ENCODE measurements at places on chromosomes 13 and 19.

GRCh38 chr19:14089412-14089661, 1.2 kb downstream of the SAMD1 start:
- DNase-seq: no peak

GRCh38 chr13:102293723-102294122, 108.1 kb downstream of the FGF14 start:
- no peak for DNase-seq

- DNase-seq: no peak
Observed at GRCh38 chr19:535017-535835, 3.7 kb downstream of the CDC34 start.

DNA sequence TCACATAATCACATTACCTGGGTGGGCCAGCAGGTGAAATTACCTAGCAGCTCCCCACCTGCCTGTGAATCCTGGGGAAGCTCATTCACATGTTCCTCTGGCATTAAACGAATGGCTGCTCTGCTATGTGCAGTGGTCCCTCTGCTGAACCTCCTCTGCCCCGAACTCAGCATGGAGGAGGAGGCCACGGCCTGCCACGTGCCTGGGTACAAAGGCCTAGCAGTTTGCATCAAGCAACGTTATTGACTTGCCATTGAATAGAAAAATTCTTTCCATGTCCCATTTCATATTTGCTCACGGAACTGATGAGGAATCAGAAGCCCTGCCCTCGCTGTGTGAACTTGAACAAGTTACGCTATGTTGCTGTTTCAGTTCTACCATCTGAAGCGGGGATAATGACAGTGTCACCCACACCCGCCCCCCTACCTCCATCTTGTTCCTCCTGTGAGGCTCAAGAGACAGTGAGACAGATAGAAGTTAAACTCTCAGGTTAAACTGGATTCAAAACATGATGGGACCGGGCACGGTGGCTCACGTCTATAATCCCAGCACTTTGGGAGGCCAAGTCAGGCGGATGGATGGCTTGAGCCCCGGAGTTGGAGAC, 25.3 kb downstream of the SLC7A1 start:
- no peak for DNase-seq

DNA sequence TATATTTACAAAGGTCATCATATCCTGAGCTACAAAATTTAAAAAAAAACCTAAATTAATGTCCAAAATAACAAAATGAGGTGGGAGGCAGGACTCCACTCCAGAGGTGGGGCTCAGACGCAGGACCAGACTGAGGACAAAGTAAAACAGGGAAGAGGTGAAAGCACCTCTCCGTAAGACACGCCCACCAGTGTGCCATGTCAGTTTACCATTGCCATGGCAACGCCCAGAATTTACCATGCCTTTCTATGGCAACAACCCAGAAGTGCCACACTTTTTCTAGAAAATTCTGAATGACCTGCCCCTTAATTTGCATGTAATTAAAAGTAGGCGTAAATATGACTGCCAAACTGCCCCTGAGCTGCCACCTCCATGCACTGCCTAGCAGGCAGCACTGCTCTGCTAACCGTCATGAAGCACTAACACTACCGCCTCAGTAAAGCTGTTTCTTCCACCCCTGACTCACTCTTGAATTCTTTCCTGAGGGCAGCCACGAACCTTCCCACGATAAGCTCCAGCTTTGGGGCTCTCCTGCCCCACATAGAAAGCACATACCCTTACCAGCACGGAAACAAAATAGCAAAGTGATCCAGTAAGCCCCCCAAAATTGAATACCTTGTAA, 22.3 kb upstream of the PDCD5 start:
- no peak for DNase-seq

GRCh38 chr13:22594041-22594440, 586.7 kb upstream of the SGCG start:
- DNase-seq: no peak

DNA sequence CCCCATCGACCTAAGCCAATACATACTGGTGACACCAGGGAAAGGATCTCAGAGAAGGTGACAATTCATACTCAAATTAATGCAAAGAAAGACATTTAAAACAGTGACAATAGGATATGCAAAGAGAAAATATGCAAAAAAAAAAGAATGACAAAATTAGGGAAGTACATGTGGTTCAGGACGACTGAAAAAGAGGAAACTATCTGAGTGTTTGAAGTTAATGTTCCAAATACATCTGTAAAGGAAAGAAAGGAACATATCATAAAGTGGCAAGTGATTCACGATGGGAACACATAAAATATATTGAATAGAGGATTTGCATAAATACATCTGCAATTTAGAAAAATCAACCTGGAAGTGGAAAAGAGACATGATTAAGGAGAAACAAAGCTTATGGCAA, 441.4 kb downstream of the SLITRK5 start:
- no peak for DNase-seq

DNA sequence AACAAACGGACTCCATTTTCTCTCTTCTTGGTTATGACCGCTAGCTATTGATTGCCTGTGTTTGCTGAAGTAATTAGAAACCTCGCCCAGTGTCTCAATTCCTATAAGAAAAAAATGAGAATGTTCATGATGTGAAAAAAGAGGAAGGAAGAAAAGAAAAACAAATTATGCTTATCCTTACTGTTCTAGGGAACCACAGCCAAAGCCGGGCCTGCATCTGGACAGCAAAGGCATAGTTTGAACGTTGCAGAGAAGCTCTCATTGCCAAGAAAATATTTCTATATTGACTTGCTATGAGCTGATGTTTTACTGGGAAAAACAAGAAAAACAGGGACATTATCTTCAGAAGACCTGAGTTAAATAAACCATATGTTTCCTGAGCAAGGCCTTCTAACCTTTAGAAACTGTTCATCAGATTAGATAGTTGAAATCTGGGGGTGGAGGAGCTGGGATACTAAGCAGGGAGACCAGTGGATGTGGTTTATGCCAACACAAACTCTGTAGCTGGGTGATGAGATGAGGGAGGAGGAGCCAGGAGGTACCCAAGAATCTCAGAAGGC, 55.0 kb downstream of the EFNB2 start:
- no peak for DNase-seq

DNA sequence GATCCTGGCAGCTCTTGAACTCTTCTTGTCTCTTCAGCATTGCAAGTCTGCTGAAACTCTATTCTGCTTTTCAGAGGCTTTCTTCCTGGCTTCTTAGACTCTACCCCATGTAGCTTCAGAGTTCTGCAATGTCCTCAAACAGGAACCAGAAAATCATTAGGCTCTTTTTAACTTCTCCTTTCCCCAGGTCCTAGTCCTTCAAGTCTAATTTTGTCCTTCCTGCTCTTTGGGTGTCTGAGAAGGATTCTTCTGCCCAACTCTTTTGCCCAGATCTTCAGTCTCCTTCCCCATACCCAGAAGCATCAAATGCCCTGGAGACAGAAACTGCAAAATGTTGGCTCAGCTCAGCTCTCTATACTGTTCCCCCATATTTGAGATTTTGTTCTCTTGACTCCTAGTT, 50.0 kb upstream of the CALM3 start:
- DNase-seq: no peak

DNA sequence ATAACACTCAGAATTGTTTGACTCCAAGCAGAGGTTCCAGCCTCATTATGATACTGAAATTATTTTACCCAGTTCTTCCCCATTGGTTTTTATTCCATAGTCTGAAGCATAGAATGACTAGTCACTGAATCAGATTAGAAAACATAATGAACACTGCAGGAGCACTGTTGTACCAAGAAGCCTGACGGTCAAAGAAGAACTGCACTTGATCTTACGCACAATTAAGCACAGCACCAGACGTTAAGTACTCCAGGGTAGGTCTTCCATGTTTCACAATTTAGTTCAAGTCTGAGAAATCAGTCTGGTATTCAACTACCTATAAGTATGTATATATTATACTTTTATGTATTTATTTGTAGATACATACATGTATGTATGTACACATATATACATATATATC, 973.5 kb upstream of the SPRY2 start:
- DNase-seq: no peak

DNA sequence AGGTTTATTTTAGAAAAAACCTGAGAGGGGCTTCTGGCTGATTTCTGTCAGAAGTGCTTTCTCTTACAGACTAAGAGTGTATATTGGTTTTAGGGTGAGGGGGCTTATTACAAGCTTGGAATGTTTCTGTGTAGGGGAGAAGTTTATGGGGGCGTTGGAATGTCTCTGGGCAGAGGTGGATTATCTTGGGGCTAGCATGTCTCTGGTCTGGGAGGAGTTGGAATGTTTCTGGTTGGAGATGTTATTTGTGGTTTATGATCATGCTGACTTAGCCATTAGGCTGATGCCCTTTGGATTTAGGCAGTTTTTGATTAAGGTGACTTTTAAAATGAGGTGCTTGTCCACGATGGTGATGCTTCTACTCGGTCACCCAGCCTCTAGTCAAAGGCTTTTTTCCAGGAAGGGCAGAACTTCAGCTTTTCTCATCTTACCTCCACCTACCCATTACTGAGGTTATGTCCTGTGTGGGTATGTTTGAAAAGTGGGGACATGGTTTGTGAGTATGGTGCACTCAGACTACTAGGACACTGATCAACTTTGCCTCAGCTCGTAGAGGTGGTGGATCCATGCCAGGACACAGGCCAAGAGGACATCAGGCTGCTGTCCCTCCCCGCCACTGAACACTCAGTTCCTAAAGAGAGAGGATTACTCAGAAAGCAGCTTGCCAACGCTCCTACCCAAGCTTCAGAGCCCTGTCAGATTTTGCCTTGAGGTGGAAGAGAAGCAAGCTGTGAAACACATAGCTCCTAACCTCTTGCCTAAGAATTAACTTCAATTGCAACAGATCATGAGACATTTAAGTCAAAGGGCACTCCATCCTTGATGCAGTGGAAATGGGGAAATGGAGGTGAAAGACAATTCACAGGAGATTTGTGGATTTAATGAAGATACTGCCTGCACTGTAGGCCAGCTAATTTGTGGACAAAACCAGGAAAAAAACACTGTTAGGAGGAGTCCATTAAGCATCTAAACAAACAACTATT, 63.6 kb downstream of the ZNF44 start:
- no peak for DNase-seq

DNA sequence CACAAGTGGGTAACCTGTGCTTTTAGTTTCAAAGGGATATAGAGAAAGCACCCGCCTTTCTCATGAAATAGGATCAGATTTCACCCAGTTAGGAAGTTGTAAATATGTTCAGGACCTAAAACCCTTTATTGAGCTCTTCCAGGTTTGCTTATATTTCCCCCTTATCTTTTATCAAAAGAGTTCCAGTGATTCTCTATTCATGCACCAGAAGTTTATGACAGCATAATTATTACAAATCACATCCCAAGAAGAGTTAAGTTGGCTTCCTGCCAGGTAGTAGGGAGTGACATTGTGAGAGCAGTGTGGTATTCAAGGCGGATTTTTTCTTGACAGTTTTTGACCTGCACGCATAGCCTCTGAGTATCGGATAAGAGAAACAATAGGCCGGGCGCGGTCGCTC, 190.3 kb downstream of the STK24 start:
- DNase-seq: no peak

DNA sequence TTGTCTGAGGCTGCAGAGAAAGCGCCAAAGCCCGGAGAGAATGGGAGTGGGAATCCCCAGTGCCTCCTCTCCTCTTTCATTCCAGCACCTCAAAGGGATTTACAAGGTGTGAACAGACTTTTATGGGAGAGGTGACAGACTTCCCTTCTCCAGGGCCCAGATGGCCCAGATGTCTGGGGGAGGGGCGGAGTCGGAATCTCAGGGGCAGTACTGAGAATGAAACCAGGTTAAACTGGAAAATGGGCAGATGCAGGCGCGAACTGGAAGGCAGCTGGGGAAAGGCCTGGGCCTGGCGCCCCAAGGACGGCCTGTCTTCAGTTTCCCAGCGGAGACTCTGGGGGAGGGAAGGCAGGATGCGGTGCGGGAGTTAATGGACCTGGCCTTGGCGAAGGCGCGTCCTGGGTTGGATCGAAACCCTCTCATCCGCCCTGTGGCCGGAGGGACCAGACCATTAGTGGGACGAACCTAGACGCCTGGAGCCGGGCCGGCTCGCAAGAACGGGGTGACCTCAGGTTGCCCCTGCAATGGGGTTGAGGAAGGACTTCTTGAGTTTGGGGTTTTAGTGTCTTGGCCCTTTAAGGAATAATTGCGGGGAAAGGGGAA, 592 bp upstream of the TRIP10 start:
- DNase-seq: no peak

DNA sequence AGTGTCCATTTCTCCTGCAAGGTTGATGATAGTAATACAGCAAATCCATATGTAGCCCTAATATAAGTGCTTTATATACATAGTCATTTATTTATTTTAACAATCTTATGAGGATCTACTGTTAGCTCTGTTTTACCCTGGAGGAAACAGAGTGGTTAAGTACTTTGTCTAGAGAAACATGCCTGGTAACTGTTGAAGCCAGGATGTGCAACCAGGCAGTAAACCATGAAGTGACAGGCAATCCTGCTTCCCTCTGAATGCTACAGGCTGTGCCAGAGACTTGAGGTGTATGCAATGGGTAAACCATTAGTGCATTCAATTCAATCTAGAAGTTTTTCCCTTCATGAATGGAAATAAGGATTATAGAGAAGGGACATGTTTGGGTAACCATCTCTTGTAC, 911.0 kb downstream of the PCDH17 start:
- no peak for DNase-seq

DNA sequence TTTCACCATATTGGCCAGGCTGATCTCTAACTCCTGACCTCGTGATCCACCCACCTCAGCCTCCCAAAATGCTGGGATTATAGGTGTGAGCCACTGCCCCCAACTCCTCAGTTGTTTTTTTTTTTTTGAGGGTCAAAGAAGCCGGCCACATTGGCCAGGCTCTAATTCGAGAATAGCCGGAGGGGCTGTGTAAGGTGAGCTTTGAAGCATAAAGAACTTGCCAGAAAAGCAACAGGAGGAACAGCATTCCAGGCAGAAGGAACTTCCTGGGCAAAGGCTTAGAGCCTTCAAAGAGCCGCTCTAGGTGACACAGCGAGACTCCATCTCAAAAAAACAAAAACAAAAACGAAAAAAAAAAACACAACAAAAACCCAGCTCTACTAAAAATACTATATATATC, 1.2 kb upstream of the BABAM1 start:
- DNase-seq: no peak

DNA sequence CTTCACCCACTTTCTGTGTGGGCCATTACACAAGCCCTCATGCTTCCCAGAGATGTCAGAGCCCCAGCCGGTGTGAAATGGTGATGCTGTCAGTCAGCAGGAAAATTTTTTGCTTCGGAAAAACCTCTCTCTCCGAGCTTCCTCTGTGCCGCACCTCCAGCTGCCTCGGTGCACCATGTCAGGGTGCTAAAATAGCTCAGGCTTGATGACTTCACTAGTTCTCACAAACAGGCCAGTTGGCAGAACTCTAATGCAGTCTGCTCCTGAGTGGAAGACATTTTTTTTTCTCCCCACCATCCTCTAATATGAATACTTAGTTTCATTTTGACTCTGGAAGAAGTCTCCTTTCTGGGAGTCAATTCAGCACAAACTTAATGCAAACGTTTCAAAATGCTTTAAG, 71.3 kb downstream of the KLF12 start:
- no peak for DNase-seq

Data from activated naive CD4-positive, alpha-beta T cell (primary cell).